ENCODE measurements at places on chromosomes 13 and 19. TPM values are rescaled to one million over a fixed set of nuclear protein-coding genes. Genes with fewer than 3 reads are reported as not detected.

Gene BEST2
- not detected for total RNA-seq

DNA sequence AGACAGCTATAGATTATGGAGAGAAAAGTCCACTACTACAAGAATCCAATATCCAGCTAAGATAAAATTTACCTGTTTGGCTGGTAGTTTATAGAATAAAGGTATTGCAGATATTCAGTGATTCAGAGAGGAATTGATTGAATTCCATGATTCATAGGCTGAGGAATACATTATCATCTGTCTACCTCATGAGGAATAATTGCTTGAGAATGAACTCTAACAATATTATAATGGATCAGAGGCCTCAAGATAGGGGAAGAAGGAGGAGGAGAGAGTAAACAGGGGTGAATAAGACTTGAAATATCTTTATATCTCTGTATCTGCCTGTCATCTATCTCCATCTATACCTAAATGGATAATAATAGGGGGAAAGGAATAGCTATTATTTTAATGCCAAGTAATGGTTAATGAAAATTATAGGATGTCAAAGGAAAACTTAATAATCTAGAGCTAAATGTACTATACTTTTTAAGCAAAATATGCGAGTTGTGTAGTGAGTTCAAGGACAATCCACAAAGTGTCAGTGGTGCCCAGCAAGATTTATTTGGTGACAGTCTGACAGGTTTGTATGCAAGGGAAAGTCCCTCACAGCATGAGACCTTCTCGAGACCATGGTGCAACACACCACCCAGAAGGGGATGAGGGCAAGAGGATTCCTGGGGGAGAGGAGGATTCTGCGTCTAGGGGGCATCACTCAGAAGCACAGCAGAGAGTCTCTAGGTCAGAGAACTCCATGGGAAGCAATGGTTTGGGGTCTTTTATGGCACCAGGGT is 224.5 kb downstream of the GPC5 start:
- H3K27me3 ChIP-seq, result no peaks in the 10 kb centered on the region
- H3K36me3 ChIP-seq, result no peaks in the 10 kb centered on the region
- no peak overlapping the region for H3K27ac ChIP-seq
- H3K4me1 ChIP-seq, result peaks cover 9% of the 10 kb centered on the region

Gene IGFL1
- not detected for total RNA-seq

Gene RFX1
- total RNA-seq, result 21.6 TPM

DNA sequence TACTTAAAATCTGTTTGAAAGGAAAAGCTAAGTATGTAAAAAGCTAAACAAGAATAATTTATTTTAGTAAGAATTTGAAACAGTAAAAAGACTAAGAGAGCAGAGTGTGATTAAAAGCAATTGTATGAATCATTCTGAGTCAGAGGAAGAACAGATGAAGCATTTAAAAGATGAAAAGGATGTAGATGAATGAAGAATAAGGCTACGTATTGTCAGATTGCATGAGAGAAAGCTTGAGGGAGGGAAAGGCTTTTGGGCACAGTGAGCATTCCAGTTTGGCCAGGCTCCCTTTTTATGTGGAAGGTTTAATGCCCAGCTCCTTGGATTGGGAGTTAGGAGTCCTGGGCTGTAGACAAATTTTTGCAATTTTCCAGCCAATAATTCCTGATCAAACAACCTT is 117.7 kb downstream of the FREM2 start:
- H3K4me1 ChIP-seq, result no peaks in the 10 kb centered on the region
- no peak overlapping the region for H3K4me3 ChIP-seq
- no peaks in the 10 kb centered on the region for H3K27me3 ChIP-seq
- no peak overlapping the region for H3K27ac ChIP-seq
- peaks cover 24% of the 10 kb centered on the region for H3K36me3 ChIP-seq

DNA sequence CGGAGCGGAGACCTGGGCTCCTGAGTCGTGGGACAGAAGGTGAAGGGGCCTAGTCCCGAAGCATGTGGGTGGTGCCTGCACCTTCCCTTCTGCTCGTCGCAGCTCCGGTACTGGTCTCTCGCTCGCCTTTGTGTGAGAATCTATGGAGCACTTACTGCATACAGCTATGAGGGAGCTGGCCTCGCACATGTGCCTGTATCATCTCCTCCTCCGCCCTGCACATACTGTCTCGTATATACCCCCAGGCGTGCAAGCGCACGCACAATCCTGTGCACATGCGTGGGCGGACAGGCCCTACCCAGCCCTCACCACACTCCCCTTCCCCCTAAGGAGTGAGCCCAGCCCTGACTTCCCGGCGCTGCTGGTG is 8.7 kb downstream of the PIK3R2 start:
- H3K27ac ChIP-seq, result no peak overlapping the region
- DNase-seq, result no peak
- no peaks in the 10 kb centered on the region for H3K27me3 ChIP-seq
- H3K36me3 ChIP-seq, result peaks cover 24% of the 10 kb centered on the region
- H3K4me1 ChIP-seq, result peaks cover 23% of the 10 kb centered on the region

DNA sequence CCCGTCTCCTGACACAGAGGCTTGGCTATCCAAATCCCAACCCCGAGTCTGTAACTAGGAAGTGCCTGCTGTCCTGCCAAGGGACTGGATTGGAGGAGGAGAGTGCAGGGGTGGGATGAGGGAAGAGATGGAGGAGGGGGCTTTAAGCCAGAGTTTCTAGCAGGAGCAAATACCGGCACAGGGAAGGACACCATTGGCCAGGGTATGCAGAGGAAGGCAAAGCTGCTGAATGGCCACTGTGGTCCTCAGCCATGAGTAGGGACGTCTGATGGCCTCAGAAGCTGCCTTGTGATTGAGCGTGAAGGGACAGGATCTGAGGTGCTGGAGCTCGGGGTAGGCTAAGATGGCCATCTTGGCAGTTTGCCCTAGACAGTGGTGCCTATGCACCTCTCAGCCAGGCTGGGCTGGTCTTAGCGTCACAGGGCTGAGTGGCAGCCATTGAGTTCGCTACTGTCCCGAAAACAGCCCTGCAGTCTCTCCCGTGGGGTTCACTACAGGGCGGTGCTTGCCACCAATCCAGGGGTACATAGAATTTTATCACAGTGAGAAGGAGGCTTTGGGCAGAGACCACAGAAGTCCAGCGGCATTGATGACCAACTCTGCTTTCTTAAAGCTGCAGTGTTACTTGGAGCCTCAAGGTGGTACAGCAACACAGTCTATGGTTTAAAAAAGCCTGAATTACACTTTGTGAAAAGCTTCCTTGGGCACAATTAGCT is 61.8 kb downstream of the AKAP11 start:
- no peaks in the 10 kb centered on the region for H3K36me3 ChIP-seq
- no peak for DNase-seq
- no peaks in the 10 kb centered on the region for H3K27me3 ChIP-seq
- H3K27ac ChIP-seq, result no peak overlapping the region
- H3K4me1 ChIP-seq, result peaks cover 10% of the 10 kb centered on the region

Measured in mesothelial cell of epicardium (in vitro differentiated cells).